ENCODE measurements at places on chromosomes 12 and 14. TPM values are rescaled to one million over a fixed set of nuclear protein-coding genes. Genes with fewer than 3 reads are reported as not detected.

Gene PTPRB
- 3.6 TPM for total RNA-seq

Gene RERG
- not detected for total RNA-seq

Gene ENDOU
- total RNA-seq, result not detected

Gene SSTR1
- 0.63 TPM for total RNA-seq

Gene SYNDIG1L
- total RNA-seq, result not detected

Gene PRR4
- 3.4 TPM for total RNA-seq

Gene DACT1
- 13.6 TPM for total RNA-seq

Gene IL22
- total RNA-seq, result not detected

Gene COCH
- total RNA-seq, result not detected

Gene PROX2
- total RNA-seq, result not detected

Gene TAS2R31
- 13.6 TPM for total RNA-seq

Gene SLC39A5
- not detected for total RNA-seq

Gene CLEC4D
- total RNA-seq, result not detected

Gene LTB4R
- 1.5 TPM for total RNA-seq

Gene CEP170B
- 18.2 TPM for total RNA-seq

Gene TAS2R30
- total RNA-seq, result 16.4 TPM

Gene ADAM20
- total RNA-seq, result 1.3 TPM

Gene HOTAIR
- not detected for total RNA-seq

Gene DTX3
- 16.9 TPM for total RNA-seq

Gene PTPRR
- total RNA-seq, result not detected

Gene SMIM41
- 0.98 TPM for total RNA-seq

Gene ARMH4
- 4.2 TPM for total RNA-seq

Gene LUM
- total RNA-seq, result 582 TPM

Gene DIO2
- total RNA-seq, result 66.0 TPM

Gene KLHL33
- total RNA-seq, result 0.18 TPM

Gene TMPRSS12
- not detected for total RNA-seq

Gene SLC25A47
- total RNA-seq, result not detected

Gene TTC9
- total RNA-seq, result 0.45 TPM

Gene MYBPC1
- not detected for total RNA-seq

Gene TAS2R19
- total RNA-seq, result 6.3 TPM

Gene IRAK3
- total RNA-seq, result 21.4 TPM

Gene CLEC4A
- 0.45 TPM for total RNA-seq

Gene AQP6
- not detected for total RNA-seq

Gene CELA1
- total RNA-seq, result not detected

Gene CLEC12A
- not detected for total RNA-seq

Gene TAS2R8
- 0.45 TPM for total RNA-seq

Gene UNC79
- 0.16 TPM for total RNA-seq

Gene PIWIL1
- total RNA-seq, result not detected

Gene PRH2
- total RNA-seq, result not detected

Gene CLEC14A
- 0.63 TPM for total RNA-seq

Gene C12orf54
- total RNA-seq, result not detected
